ENCODE measurements at places on chromosomes 3 and 15. TPM values are rescaled to one million over a fixed set of nuclear protein-coding genes. Genes with fewer than 3 reads are reported as not detected.

Gene CPN2
- total RNA-seq = 0.15 TPM

Gene LRRC31
- total RNA-seq = not detected

Gene GHRL
- total RNA-seq = not detected

Gene KLHL40
- not detected for total RNA-seq

Gene GHSR
- not detected for total RNA-seq

Gene FMN1
- 6.2 TPM for total RNA-seq

Gene ARGFX
- total RNA-seq = not detected

Gene CEP70
- 90.6 TPM for total RNA-seq

Gene PRC1
- 9.4 TPM for total RNA-seq

Gene CIB1
- 9.5 TPM for total RNA-seq

Gene GABRR3
- total RNA-seq = not detected

Gene RBMS3
- total RNA-seq = 45.9 TPM

Gene HES1
- total RNA-seq = 48.9 TPM

Gene CMTM8
- total RNA-seq = 1.7 TPM

Gene B2M
- 3,458 TPM for total RNA-seq

Gene ECE2
- total RNA-seq = not detected

Gene C3orf33
- total RNA-seq = 0.88 TPM

Gene ATP2B2
- total RNA-seq = 8.2 TPM

Gene LYZL4
- total RNA-seq = not detected

Gene TNFSF10
- total RNA-seq = 44.7 TPM

Gene PLXNB1
- 59.9 TPM for total RNA-seq

Gene ZBBX
- total RNA-seq = 8.8 TPM

Gene TSEN2
- total RNA-seq = 15.9 TPM

Gene ZNF860
- 1.2 TPM for total RNA-seq

Gene TATDN2
- 20.2 TPM for total RNA-seq

Gene GOLGA8Q
- total RNA-seq = 0.29 TPM

Gene KLF13
- 58.8 TPM for total RNA-seq

Gene OR5K2
- not detected for total RNA-seq

Gene PTPRG
- total RNA-seq = 136 TPM

Gene ARHGEF3
- total RNA-seq = 79.4 TPM

Gene SI
- total RNA-seq = not detected

Gene RASGRP1
- total RNA-seq = 0.82 TPM

Gene TGM4
- not detected for total RNA-seq

Gene GOLGA8J
- not detected for total RNA-seq

Gene BFSP2
- not detected for total RNA-seq

Gene ALDH1A3
- total RNA-seq = 15.6 TPM
